ENCODE measurements at places on chromosomes 4 and X.

DNA sequence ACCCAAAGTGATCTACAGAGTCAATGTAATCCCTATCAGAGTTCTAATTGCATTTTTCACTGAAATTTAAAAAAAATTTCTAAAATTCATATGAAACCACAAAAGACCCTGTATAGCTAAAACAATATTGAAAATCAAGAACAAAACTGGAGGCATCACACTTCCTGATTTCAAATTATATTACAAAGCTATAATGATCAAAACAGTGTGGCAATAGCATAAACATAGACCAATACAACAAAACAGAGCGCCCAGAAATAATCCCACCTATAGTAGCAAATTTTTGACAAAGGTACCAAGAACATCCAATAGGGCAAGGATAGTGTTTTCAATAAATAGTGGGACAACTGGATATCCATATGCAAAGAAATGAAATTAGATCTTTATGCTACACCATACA lies 59.4 kb upstream of the PRKG2 start:
- no peak for DNase-seq

GRCh38 chrX:10014462-10015354 lies 47.5 kb downstream of the CLDN34 start:
- DNase-seq: no peak

DNA sequence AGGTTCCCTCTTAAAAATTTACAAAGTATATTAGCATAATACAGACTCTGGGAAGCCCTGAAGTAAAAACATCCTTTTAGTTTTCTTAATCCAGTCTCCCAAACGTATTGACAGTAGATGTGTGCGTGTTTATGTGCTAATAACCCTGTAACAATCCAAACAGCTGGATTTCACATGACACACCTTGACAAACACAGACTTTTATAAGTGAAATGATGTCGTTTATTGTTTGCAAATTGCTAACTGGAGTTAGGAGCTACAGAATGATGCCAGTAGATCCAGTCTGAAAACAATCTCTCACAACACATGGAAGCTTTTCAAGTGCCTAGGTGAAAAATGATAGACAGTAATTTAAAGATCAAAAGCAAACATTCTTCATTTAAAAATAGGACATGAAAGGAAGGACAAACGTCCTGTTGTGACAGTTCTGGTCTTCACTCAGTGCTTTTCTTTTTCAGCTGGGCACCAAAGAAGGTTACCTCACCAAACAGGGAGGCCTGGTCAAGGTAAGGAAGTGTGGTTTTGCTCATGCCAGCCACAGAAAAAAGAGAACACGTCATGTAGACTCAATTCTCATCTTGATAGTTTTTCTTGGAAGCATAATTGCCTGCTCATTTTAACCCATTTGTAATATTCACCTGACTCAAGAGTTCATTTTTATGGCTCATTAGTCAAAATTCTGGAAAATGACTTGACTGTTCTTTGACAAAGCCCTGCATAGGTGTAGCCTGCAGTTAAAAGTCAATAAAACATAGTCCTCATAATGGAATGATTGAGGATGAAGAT lies 32.9 kb downstream of the LAMTOR3 start:
- DNase-seq: no peak

DNA sequence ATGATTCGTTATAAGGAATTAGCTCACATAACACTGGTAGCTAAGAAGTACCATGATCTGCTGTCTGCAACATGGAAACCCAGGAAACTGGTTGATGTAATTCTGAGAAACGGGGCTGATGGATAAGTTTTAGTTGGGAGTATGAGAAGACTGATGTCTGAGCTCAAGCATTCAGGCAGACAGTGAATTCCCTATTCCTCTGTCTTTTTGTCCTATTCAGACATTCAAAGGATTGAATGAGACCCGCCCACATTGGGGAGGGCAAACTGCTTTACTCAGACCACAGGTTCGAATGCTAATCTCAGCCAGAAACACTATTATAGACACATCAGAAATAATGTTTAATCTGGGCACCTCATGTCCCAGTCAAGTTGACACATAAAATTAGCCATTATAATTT lies 515.5 kb downstream of the STPG2 start:
- no peak for DNase-seq

- DNase-seq: no peak
These were observed 25.7 kb downstream of the SH3RF1 start for GRCh38 chr4:169245061-169245460.
